ENCODE measurements at places on chromosomes 4 and X.

DNA sequence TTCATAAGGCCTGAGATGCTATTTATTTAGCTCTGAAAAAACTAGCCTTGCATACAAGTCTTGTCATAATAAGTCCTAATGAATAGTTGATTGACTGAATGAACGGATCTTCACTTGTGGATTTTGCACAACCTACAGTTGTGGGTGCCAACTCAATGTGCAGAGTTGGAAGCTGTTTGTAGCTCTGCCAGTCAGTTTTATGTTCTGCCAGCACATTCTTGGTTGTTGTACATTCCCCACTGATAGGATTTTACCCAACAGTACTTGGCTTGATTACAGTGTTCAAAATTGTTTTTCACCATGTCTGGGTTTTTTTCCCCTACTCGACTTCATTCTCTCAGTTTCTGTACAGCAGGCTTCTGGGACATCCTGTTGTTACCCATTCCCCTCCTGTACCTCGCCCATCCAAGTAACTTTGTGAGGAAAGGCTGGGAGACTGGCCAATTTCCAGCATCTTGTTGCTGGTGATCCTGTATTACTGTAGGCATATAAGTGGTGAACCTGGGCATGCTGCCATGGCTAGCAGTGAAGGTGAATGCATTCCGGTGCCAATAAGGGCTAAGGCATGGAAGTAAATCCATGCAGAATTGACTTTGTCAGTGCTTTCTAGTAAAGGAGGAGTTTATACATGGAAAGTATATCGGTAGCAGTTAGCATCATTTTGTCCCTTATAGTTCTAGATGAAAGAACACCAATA is 22.8 kb downstream of the IL1RAPL1 start:
- no peak for DNase-seq

DNA sequence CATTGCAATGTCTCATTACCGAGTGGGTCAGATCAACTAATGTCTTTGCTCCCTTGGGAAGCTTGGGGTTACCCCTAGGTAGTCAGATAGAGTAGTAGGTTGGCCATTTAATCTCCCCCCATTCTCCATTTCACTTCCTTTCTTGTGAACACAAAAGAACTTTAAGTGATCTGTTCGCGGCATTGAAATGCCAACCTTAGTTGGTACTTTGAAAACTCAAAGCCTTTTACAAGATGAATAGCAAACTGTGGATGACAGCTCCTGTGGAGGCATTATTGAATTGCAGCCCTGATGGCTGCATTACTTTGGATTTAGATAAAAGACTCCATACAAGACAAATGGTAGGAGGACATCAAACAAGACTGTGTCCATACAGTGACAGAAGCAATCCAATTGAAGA is 469.1 kb downstream of the GBA3 start:
- DNase-seq, result no peak

DNA sequence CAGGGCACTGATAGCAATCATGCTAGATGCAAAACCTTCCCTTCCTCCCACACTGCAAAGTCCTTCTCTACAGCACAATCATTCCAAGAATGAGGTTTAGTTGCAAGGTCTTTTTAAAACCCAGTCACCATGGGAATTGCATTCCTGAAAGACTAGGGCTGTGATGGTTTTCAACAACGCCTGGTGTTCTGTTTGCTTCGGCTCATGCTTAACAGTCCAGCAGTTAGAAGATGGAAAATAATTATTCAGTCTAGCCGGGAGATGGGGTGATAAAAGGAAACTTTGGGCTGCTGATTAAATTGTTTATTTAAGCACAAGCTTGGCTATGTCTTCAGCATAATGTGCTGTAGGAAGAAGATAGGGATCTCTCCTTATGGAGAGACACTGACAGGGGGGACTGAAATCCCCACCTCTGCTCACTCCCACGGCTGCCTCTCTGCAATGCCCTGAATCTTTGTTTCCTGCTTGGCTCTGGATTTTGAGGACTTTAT is 211.4 kb downstream of the MID1IP1 start:
- no peak for DNase-seq

DNA sequence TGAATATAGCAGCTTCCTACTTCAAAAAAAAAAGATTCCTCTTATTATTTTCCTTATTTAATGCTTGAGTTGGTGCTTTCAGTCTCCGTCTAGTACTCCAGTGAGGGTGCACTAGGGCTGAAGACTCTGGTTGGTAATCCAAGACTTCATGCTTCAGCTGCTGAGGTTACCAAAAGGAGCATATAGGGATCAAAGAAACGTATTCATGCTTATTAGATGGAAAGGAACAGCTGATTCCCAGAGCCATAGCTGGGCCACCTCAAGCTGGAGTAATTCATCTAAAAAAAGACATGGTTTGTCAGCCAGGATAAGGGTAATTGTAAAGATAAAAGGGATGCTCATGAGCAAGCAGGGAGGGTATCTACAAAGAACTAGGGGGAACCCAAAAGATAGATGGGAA is 131.7 kb upstream of the FAM47B start:
- no peak for DNase-seq

DNA sequence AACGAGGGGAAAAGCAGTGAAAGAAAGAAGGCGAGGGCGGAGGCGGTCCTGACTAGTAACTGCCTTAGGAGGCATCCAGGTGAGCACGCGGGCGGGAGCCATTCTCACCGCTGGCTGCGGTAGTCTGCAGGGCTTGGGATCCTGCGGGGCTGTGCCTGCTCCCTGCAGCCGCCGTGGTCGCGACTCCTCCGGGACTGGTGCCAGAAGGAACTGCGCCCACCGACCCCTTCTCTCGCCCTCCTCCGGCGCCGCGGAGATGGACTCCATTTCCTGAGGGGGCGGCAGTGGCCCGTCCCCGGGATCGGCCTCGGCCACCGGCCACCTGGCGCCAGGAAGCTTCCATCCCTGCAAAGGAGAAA is 543 bp downstream of the NFXL1 start:
- peak; percentile 47 for DNase-seq

- peak; percentile 69 for DNase-seq
Measured at GRCh38 chr4:85762529-85762871, 287.6 kb downstream of the ARHGAP24 start.

DNA sequence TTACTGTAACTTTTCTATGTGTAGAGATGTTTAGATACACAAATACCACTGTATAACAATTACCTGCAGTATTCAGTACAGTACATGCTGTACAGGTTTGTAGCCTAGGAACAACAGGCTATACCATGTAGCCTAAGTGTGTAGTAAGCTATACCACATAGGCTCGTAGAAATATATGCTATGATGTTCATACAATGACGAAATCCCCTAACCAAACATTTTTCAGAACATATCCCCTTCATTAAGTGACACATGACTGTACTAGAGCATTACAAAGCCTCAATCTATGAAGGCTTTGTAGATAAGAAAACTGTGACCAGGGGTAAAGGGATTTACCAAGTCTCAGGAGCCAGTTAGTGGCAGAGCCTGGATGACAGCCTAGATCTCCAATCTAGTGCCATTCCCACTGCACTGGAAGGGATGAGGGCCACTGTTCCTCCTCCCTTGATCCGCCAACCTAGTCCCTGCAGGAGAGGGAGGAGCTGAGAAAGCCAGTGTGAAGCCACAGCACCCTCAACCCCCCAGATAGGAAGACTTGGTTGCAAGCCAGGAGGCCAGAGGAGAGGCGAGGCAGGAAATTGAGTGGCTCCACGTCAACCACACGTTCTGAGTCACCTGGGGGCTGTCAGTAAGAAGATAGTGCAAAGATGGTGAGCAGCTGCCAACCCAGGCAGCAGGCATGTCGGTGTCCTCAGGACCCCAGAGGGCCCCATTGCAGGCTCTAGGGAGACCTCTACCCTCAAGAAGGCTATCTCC is 227.7 kb downstream of the BCOR start:
- DNase-seq, result peak; percentile 77

- no peak for DNase-seq
Measured at GRCh38 chrX:130789793-130790192, 113.2 kb downstream of the ENOX2 start.

- no peak for DNase-seq
Measured at GRCh38 chr4:129900430-129900953, 804.5 kb downstream of the C4orf33 start.

DNA sequence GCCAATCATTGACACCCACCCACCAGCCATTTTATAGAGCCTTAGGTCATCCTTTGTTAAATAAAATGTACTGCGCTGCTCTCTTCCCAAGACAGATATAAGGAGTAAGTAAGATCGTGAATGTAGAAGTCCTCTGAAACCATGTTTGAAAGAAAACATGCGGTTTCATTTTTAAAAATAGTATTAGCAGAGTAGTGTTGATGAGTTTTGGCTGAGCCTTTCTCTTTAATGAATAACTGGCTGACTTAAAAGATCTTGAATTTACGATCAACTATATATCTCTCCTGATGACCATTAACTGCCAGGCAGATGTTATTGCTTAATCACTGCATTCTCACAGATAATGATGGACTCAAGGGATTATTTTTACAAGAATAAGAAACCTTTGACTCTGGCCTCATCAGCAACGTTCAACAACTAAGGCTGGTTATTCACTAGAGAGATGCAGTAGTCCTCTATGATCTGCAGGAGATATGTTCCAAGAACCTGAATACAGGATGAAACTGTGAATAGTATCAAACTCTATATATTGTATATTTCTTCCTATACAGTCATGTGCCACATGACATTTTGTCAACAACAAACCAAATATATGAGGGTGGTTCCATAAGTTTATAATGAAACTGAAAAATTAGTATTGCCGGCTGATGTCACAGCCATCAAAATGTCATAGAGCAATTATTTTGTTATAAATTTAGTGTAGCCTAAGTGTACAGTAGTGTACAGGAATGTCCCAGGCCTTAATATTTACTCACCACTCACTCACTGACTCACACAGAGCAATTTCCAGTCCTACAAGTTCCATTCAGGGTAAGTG is 80.8 kb downstream of the FAM13A start:
- DNase-seq, result no peak

DNA sequence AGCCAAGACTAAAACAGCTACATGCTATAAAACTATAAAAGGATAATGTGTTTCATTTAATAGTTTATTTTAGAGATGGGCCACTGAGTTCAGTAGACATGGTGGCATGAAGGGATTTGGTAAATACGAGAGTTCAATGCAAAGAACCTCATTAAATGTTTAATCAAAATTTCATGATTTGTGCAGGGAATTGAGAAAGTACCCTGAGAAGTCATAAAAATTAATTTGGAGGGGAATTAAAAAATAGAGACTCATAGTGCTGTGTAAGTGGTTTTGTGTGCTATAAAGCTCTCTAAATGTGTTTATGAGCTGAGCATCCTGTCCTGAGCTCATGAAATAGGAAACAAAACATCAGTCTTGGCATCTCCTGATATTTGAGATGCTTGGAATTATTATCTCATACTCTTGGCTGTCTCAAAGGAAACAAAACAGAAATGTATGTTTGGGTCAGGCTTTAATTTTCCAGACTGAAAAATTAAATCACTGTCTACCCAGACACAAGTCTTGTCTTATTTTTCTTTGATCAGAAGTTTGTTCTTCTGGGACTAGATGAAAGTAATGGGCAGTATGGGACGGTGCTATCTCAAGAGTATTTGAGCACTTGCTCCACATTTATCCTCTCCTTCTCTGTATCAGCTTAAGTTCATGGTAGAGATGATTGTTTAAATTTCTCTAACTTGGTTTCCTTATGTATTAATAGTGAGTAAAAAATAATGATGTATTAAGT is 38.0 kb upstream of the EMCN start:
- no peak for DNase-seq

DNA sequence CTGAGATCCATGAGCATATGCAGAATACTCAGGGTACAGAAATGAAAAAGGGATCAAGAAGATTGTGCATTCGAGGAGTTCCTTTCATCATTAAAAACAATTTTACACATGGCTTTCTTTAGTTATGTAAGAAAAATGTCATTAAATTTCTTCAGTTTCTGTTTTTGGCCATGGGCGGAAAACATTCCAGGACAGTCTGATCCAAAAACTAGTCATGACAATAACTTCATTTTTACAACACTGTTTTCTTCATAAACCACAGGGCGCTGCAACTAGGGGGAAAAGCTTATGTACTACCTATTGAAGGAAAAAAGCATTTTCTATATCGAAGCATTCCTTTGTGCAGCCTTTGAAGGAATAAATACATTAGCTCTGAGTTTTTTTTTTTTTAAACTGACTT is 28.2 kb downstream of the IL13RA1 start:
- DNase-seq, result no peak

- no peak for DNase-seq
Measured at GRCh38 chr4:113674251-113674650, 87.3 kb downstream of the CAMK2D start.

- peak; percentile 77 for DNase-seq
Measured at GRCh38 chr4:110005461-110006056, 92.9 kb downstream of the EGF start.

- peak; percentile 60 for DNase-seq
Measured at GRCh38 chrX:10039821-10040793, 72.9 kb downstream of the CLDN34 start.

DNA sequence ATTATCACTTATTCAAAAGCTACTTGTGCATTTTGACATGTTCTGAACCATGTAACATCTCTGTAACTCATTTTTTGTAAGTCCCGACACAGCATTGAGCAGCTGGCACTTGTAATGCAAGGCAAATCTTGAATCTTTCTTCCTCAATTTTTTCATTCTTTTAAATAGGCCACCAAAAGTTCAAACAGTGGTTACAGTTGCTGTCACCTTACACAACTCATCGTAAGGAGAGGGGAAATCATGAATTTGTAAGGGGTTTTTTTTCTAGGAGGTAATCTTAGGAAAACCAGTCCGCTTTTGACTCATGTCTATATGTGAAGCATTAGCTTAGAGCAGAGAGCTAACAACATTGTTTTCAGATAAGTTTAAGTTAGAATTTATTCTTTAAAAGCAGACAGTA is 124.5 kb downstream of the PDLIM5 start:
- DNase-seq, result no peak

DNA sequence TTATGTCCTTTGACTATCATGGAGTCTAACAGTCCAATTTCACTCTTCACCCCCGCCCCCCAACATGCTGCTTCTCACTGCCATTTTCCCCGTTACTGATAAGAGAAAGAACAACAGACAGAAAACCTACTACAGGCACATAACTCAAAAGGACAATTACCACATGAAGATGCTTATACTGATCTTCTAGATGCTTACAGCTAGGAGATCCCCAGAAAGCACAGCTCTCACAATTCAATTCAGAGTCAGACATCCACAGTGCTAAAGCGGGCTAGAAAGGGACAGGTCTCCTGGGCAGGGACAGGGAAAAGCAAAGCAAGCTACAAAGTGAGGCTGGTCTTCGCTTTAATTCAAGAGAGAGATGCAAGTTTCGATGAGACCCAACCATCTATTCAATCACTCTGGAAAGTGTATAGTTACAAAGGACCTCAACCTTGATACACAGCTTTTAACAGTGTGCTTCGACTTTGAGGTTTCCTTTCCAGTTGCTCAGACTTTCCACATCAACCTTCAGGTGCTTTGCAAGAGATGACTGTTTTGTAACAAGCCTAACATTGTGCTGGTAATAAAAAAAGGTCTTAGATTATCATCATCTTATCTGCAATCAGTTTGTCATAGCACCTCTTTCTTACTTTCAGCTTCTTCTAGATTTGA is 60.9 kb downstream of the LEF1 start:
- DNase-seq, result no peak

Measured in kidney tubule cell (primary cell).